Stimulated activated CD8-positive, alpha-beta memory T cell treated with anti-CD3 and anti-CD28 coated beads, Interleukin-4, amount 100 ng/mL, for 1 hour (primary cell): ENCODE measurements at places on chromosomes 2 and 18.
A peak's percentile ranks its signal among the peaks of the same experiment; 100 is the strongest.

GRCh38 chr2:136235546-136235945 lies 117.6 kb upstream of the CXCR4 start:
- DNase-seq: no peak

DNA sequence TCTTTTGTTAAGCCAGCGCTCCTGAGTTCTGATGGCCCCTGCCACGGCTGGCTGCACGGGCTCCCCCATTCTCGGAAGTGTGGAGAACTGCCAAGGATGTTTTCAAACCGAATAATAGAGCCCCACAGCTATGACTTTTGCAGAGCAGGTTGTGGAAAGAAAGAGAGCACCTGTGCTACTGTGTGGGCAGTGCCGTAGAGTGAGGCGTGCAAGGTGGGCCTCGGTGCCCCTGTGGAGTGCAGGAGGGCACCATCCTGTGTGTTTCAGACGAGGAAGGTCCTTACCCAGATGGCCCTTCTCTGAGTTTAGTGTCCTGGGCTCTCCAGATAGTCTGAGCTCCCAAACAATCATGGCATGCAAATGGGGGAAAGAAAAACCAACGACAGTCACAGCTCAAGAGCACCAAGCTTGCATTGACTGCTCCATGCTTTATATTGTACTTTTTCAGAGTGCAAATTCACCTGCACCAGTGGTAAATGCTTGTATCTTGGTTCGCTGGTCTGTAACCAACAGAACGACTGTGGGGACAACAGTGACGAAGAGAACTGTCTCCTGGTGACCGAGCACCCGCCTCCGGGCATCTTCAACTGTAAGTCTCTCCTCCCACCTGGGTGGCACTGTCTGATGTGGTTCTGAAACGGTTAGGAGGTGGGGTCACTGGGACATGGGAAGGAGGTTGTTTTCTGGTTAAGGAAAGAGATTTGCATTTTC lies 219.4 kb downstream of the LDLRAD4 start:
- DNase-seq: peak; percentile 15

DNA sequence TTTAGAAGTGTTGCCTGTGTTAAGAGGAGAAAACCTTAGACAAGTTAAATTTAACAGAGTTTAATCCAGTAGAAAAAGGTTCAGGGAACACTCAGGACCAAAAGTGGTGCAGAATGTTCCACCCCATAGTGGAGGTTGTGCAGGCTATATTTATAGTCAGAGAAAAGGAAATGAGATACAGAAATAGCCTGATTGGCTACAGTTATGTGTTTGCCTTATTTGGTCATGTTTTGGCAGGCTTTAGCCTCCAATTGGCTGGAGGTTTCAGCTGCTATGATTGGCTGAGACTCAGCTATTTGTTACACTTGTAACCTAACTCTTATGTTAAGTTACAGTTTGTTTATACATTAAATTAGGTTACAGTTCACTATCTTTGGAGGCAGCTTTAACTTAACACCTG lies 4.2 kb downstream of the STAMBP start:
- no peak for DNase-seq

DNA sequence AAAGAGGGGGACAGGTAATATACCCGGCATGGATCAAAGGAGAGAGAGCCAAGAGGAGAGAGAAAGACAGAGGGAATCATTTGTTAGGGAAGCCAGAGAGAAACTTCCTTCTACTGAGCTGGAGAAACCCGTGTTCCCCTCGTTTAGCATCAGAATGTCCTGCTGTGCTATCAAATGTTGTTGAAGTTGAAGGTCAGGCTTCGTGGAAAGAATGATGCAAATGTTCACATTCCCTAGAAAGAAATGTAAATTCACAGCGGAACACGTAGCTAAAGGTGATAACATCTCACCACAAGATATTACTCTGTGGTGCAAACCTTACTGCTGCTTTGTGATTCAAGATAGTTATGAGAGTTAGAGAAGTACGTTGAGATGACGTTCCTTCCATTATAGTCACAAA lies 258.1 kb downstream of the LNPK start:
- DNase-seq: no peak

DNA sequence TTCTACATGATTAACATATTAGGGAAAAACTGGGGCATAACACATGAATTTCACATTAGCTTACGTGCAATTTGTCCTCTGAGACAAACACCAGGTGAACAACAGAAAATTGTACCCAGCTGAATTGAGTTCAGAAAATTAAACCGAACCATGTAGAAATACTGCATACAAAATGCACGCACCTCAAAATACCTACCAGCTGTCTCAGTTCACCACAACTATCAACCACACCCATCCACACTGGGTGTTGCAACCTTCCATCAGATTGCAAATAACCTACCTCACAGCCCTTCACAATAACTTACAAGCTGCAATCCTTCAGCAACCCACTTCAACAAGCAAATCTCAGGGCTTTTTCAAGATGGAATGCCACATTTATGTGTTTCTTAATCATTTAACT lies 55.9 kb downstream of the UNC50 start:
- no peak for DNase-seq

GRCh38 chr2:124834331-124834730 lies 809.2 kb downstream of the CNTNAP5 start:
- DNase-seq: no peak

DNA sequence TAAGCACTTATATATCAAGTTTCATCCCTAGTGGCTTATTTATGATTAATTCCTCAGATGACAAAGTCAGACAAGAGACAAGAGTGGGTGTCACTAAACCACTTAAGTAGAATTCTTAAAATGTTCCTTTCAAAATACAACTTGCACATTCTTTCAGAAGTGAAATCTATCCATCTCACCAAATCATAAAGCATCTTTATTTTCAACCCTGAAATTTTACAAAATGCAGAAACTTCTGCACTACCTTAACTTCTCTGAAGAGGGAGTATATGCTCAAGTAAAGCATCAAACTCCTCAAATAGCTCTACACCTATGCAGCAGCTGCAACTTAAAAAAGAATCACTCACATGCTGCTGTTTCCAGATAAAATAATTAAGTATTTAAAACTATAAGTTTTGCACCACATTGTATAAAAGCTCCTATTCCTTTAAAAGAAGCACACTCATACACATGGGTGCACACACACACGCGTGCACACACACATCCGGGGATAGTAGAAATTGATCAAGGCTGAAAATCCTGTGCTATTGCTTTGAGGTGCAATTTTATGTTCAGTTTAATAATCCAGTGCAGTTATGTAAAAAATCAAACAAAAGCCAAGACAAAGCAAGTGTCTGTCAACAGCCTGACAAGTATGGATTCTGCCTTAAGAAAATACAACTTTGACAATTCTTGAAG lies 244.5 kb downstream of the TCF4 start:
- DNase-seq: no peak

- DNase-seq: no peak
Observed at GRCh38 chr2:24626131-24626530, 135.1 kb downstream of the NCOA1 start.

GRCh38 chr2:23566241-23567142 lies 181.5 kb downstream of the KLHL29 start:
- DNase-seq: no peak

DNA sequence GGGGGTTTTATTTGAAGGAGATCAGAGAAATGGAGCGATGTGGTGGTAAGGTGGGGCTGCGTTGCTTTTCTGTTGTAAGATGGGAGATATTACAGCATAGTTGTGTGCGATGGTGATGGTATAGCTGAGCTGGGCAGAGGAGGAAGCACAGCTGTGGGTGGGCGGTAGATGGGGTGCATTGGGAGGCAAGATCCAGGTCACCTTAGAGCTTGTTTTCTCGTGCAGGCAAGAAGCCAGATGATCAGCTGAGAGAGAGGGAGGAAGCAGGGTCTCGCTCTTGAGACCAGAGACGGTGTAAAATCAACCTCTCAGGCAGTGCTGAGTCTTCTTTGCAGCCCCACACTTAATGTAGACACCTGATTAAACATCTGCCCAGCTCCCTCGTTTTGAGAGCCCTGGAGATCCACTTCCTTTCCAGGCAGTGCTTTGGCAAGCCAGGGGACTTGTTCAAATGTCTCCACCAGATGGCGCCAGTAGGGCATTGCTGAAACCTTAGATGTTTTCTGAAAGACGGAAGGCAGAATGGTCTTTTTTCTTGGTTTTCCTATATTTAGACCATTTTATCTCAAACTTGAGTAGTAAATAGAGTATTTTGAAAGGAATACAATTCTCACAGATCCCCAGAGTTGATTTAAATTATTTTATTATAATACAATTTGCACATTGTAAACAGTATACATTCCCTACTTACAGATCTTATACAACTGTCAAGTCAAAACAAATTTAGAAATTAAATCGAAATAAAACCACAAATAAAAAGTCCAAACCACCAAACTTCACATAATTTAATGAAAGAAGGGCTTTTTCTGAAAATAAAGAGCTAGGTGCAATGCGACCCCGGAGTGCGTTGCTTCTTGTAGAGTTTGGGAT lies 21.1 kb upstream of the LYPD6B start:
- peak; percentile 51 for DNase-seq

DNA sequence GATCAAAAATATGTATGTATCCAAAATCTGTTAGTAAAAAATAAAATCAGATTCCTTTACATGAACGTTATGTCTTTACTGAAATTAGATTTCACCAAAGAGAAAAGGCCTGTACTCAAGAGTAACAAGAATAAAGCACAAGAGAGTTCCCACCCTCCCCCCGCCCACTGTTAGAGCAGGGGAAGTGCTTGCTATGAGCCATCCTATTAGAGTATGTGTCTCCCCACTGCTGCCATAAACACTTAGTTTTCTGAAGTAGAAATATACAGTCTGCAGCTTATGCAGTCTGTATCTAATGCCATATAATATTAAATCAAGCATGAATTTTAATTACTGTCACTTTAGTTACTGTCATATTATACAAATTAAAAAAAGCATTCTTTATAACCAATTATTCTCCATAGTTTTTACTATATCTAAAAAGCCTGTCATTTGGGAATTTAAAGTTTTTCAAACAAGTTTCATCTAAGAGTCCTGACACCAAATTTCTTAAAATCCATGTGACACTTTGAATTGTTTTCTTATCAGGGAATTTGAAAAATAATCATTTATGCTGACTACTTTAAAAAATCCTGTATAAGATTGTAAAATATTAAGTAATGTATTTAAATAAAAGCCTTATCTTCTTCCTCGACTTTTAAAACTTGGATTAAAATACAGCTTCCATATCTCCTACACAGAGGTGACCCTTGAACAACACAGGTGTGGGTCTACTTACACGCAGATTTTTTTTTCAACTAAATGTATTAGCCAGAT lies 51.8 kb upstream of the GPR75 start:
- no peak for DNase-seq

DNA sequence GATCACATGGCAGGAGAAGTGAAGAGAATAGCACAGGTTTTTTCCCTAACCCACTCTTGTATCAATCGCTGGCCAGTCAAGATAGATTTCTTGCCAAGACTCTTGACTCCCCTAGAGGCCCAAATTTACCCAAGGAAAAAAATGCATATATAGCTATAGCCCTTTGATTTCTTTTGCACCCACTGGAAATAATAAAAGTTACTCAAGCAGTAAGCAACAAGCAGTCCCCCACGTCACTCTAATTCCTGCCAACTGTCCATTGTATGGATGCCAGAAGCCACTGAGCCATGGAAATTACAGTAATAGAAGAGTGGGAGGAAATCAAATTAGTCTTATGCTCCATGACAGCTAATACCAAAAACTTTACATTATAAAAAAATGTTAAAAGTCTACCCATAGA lies 125.3 kb upstream of the SLC39A10 start:
- DNase-seq: no peak

DNA sequence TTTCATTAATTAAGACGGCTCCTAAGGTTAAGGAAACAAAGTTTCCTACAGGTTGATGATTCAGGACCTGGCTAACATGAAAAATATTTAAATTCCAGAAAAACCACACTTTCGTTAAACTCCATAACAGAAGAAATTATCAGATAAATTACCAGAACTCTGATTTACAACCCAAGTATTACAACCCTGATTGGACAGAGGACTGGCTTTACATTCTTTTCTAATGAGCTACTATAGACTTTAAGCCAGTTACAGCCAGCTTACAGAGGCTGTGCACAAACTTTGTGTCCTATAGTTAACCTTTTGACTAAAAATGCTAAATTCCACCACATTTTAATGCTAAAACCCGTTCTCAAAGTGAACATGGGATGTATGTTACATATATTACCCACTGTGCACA lies 458.6 kb downstream of the KCNJ3 start:
- DNase-seq: no peak

GRCh38 chr2:35821675-35822074 lies 533.9 kb upstream of the CRIM1 start:
- DNase-seq: no peak

GRCh38 chr2:232486558-232487384 lies 863 bp downstream of the ECEL1 start:
- DNase-seq: no peak

DNA sequence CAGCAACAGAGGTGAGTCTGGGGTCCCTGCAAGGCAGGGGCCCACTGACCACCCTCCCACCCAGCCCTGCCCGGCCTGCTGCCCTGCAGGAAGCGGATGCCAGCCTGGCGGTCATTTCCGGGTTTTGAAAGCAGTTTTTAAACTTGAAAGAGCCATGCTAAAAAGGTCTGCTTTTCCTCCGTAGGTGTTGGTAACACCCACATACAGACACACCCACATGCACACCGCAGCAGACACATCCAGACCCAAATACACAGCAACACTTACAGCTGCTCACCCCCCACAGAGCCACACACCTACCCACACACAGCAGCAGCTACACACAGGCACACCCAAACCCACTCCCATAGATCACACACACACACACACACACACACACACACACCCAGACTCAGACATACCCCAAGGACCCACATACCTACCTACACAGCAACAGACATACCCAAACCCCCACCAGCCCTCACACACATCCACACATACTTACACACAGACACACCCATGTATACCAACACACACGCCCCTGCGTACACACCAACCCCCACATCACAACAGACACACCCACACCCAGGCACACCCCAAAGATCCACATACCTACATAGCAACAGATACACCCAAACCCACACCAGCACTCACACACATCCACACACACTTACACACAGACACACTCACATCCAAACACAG lies 7.6 kb downstream of the ZFP36L2 start:
- DNase-seq: peak; percentile 60

DNA sequence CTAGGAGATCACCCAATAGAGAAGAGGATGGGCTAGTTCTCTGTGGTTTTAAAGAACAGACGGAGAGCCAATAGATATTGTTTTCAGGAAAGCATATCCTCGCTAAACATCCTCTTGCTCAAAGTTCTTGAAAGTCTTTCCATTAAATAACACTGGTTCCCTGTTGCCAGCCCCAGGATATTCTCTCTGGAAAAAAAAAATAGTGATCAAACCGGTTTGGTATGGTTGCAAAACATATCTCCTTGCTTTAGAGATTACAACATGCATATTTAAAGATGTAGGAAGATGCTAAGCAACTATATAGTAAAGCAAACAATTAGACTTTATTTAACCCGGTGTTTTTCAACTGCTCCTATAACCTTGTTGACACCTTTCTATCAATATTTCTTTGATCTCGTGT lies 211.4 kb downstream of the CMPK2 start:
- DNase-seq: no peak

- no peak for DNase-seq
Observed at GRCh38 chr2:105822186-105822585, 77.5 kb downstream of the NCK2 start.
